ENCODE measurements at places on chromosomes 5 and 9. TPM values are rescaled to one million over a fixed set of nuclear protein-coding genes. Genes with fewer than 3 reads are reported as not detected.

The FLT4 gene
- total RNA-seq = 8.1 TPM

The PCDHGA8 gene
- total RNA-seq = 20.9 TPM

The DCAF10 gene
- 28.2 TPM for total RNA-seq

The LPAR1 gene
- total RNA-seq = 13.4 TPM

The TICAM2 gene
- total RNA-seq = 0.82 TPM

The PRKACG gene
- total RNA-seq = not detected

The DMRT3 gene
- not detected for total RNA-seq

The TAF11L5 gene
- not detected for total RNA-seq

The QRFP gene
- total RNA-seq = not detected

The PRPF4 gene
- total RNA-seq = 19.2 TPM

The ALDOB gene
- 0.54 TPM for total RNA-seq

The CBY3 gene
- total RNA-seq = 0.64 TPM

The PAPPA gene
- 0.36 TPM for total RNA-seq

GRCh38 chr5:151896031-151896691 is 28.5 kb downstream of the GLRA1 start:
- no peak for DNase-seq

- no peak for DNase-seq
Measured at GRCh38 chr5:140221697-140222223, 46.8 kb downstream of the CYSTM1 start.

- no peak for DNase-seq
Measured at GRCh38 chr9:135262248-135262647, 174.8 kb downstream of the OLFM1 start.

GRCh38 chr5:158194561-158194976 is 335.6 kb upstream of the CLINT1 start:
- no peak for DNase-seq

DNA sequence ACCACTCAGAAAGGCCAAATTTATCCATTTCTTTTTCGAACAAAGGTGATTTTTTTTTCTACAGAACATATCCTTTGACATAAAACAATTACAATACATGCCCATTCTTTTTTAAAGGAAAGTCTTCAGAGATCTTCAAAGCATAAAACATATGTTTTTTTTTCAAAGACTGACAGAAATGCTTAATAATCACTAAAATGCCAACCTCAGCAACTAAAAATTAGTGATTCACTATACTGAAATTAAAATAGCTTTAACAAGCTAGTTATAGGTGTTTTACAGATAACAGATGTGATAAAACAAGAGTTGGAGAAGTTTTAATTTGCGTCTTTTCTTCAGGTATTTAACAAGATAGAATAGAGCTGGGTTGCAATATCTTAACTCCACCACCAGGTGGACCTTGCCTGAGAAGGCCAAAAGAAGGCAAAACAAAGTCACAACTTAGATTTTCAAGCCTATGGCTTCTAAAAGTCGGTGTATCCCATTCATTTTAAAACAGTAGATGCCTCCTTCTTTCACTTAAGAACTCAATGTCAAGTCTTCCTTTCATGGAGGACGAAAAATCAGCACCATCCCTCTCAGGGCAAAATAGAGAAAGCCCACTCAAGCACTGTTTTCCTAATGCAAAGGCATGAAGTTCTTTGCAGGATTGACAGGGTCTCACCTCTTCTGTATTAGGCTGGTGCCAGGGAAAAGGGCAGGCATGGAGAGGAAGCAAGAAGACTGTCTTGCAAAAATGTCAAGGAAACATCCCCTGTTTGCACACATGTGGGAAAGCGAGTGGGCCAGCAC is 31.1 kb upstream of the CPLX2 start:
- DNase-seq = no peak

GRCh38 chr5:154086641-154087040 is 47.9 kb downstream of the MFAP3 start:
- DNase-seq = no peak

DNA sequence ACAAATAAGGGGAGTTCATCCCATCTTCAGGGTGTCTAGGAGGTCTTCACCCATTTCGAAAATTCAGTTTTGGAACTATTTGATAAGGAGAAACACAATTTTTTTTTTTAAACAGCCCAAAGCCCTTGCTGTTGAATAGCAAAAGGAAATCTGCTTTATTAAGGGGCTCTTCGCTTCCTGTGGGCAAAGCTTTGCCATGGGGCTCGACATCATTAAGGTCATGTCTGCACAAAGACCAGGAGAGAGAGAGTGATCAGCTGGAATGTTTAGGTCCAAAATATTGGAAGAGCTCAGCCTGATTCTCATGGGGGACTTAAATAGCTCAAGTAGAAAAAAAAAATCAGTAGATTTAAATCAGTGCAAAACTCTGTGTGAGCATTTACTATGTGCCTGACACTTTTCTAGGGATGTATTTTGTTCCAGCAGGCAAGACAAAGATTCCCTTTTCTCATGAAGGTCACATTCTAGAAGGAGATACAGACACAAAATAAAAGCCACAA is 564.6 kb upstream of the KLF4 start:
- no peak for DNase-seq

DNA sequence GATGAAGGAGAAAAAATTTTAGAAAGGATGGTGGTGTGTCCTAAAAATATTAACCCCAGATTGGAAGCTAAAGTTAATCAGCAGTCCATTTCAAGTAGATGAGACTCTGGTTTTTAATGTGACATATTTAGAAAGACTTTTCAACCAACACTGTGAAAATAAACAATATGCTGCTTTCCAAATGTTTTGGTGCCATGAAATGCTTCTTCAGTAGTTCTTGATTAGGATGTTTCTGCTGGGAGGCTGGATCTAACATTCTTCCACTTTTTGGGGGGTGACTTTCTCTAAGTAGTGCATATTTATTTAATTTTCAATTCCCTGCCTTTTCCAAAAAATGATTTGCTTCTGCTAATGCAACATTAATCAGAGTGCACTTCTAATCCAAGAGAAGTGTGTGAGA is 593.3 kb upstream of the DMAC1 start:
- DNase-seq = no peak

DNA sequence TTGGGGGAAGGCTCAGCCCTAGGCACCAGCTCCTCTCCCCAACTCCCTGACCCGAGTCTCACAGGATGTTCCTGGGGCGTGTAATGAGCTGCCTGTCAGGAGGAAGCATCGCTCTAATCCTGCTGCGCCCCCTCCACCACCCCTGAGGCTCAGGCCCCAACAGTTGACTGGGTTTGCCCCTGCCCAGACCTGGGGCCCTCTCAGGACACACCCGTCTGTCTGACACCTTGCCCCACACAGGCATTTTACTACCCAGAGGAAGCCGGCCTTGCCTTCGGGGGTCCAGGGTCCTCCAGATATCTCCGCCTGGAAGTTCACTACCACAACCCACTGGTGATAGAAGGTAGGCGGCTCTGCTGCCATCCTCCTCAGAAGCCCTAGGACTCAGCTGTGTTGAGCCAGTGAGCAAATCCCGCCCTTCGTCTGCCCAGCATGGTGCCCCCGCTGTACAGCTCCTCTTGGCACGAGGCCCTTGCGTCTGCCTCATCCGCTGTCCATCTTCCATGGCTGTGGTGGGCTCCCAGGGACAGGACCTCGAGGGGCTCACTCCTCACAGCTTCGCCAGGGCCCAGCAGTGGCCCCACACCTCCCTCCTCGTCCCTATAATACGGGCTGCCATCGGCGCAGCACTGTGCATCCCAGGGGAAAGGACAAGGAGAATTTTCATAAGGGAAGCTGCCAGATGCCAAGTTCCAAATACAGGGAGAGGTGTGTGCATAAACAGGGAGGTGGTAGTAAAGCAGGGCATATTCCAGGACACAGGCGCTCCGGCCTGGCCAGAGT is 8.0 kb downstream of the DBH start:
- no peak for DNase-seq

- no peak for DNase-seq
Measured at GRCh38 chr5:113278976-113279375, 155.8 kb downstream of the TSSK1B start.

DNA sequence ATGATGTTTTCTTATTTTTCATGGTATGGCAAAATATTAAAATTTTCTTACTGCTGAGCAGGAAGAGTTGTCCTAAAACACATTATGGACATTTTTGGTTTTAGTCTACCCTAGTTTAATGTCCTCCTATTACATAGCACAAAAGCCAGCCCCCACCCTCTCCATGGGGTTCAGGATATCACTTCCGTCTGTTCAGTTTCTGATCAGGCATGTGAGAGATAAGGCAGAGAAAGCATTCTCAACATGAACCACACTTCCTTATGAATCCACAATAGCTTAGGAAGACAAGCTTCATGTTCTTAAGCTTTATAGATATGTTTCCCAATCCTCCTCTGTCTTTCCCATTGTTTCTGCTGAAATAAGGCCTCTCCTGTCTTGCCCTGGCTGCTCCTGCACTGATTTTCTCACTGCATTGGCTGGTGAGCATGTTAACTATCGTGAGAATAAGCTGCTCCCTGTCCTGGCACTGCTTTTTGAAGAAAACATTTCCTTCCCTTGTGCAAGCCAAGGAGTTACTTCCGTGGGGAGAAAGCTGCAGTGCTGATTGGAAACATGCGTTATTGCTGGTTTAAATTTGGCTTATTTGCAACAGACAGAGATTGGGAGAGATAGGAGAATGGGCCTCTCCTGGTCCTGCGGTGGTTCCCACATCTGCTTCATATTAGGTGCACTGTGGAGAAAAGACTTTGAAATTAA is 260.3 kb upstream of the RPS23 start:
- no peak for DNase-seq

DNA sequence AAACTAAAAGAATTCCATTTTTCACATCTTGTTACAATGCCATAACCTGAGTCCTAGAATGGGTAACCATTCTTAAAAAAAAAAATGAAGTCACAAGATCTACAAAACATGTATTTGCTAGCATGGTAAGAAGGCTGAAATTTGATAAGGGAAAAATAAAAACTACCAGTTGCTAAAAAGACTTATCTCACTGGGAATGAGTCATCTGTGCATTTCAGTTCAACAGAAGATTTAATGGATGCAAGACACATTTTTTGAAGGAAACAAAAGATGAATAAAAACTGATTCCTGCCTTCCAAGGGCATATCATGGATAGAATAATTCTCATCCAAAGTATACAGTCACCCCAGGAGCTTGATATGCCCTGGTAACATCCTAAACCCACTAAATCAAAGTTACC is 47.2 kb downstream of the SGTB start:
- DNase-seq = no peak

DNA sequence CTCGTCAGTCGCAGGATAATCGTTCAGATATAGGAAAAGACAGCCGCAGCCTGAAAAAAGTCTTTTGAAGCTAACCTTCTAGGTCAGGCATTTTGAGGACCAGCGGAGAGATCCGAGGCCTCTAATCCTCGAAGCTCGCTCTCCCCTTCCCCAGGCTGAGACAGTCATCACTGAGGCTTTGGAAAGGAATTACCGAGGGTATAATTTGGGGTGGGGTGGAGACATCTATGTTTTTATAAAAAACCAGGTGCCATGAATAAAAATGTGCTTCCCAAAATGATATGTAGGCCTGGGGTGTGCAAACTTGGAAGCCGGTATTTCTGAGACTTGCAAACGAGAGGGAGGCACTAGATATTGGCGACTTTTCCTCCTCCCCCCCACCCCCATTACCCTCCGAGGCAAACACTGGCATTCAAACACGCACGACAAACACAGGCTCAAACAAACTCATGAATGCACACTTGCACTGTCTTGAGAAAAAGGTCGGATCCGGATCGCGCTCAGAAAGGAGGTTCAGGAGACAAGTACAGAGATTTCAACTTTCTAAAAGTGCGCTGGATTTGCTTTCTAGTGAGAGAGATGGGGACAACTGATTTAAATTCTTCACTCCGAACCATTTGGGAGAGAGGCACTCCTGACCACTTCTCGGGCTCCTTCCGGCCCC is 935 bp upstream of the MSX2 start:
- DNase-seq = no peak

DNA sequence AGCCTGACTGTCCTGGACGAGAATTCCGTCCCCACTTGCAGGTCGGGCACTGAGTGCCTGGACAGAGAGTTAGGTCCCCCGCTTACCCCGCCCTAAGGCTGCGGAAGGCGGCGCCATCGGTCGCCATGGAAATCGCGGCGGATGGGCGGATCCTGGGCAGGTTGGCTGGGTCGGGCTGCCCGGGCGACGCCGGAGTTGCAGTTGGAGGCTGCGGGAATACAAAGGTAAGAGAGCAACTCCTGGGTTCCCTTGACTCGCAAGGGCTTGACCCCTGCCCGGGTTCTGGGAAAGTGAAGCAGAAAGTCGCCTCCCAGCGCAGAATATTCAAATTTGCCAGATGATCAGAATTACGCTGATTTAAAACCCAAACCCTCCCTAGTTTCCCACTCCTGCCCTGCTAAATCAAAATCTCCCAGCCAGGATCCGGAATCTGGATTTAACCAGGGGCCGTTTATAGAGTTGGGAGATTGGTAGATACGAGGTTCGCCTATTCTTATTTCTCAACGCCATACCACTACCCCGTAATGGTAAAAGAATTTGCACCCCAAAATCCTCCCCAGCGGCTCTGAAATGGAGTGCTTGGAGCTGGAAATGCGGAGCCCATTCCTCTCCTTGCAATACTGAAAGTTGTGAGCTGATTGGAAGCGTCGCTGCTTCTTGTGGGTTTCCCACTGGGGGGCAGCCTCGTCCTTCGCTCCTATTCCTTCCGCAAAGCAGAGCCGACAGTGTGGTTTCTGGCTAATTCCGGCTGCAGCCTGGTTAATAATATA is 156.4 kb upstream of the RASEF start:
- peak; percentile 70 for DNase-seq

GRCh38 chr5:170178814-170179213 is 54.0 kb upstream of the C5orf58 start:
- no peak for DNase-seq

- DNase-seq = no peak
Measured at GRCh38 chr5:148433826-148434225, 50.1 kb downstream of the FBXO38 start.

GRCh38 chr9:98380065-98380681 is 124.7 kb upstream of the TBC1D2 start:
- DNase-seq = no peak

DNA sequence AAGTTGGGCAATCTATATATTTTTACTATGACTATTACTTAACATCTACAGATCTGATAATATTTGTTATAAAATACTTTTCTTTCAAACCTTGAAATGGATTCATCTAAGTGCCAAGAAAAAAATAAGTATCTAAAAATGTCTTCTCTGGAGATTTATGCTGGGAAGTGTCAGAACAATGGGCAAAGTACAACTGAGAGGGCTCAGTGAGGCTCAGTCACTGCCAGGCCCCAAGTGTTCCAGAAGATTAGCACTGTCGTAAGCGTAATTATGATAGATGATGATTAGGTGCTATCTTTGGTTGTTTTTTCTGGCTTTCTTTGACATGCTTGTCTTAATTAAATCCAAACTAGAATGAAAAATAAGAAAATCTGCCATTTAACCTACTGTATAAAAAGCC is 72.2 kb upstream of the ADAMTS19 start:
- DNase-seq = no peak

- DNase-seq = no peak
Measured at GRCh38 chr5:53291528-53291927, 182.0 kb upstream of the MOCS2 start.
